ENCODE measurements at places on chromosomes 12 and 14. TPM values are rescaled to one million over a fixed set of nuclear protein-coding genes. Genes with fewer than 3 reads are reported as not detected.

GRCh38 chr12:27868139-27868538, 88.1 kb upstream of the MANSC4 start:
- H3K4me1 ChIP-seq, result no peaks in the 10 kb centered on the region
- H3K36me3 ChIP-seq, result peaks cover 17% of the 10 kb centered on the region
- no peaks in the 10 kb centered on the region for H3K27me3 ChIP-seq
- no peak overlapping the region for H3K4me3 ChIP-seq
- H3K27ac ChIP-seq, result no peak overlapping the region

Gene ITGB7
- 3.2 TPM for total RNA-seq

- peaks cover 6% of the 10 kb centered on the region for H3K27me3 ChIP-seq
- DNase-seq, result no peak
- H3K4me3 ChIP-seq, result no peak overlapping the region
- H3K27ac ChIP-seq, result no peak overlapping the region
- peaks cover 8% of the 10 kb centered on the region for H3K4me1 ChIP-seq
These were observed 465.7 kb upstream of the MGAT4C start for GRCh38 chr12:86721713-86722397.

DNA sequence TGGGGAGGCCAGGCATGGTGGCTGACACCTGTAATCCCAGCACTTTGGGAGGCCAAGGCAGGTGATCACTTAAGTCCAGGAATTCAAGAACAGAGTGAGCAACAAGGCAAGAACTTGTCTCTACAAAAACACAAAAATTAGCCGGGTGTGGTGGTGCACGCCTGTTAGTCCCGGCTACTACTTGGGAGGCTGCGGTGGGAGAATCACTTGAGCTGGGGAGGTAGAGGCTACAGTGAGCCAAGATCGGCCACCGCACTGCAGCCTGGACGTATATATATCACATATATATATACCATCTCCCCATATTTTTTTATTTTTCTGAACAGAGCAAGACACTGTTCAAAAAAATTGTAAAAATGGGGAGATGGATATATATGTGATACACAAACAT, 19.5 kb downstream of the CKAP4 start:
- H3K4me1 ChIP-seq, result peaks cover 15% of the 10 kb centered on the region
- H3K4me3 ChIP-seq, result no peak overlapping the region
- no peak for DNase-seq
- no peak overlapping the region for H3K27ac ChIP-seq
- no peaks in the 10 kb centered on the region for H3K36me3 ChIP-seq
- H3K27me3 ChIP-seq, result no peaks in the 10 kb centered on the region
